ENCODE measurements at places on chromosomes 12 and 14. TPM values are rescaled to one million over a fixed set of nuclear protein-coding genes. Genes with fewer than 3 reads are reported as not detected.

DNA sequence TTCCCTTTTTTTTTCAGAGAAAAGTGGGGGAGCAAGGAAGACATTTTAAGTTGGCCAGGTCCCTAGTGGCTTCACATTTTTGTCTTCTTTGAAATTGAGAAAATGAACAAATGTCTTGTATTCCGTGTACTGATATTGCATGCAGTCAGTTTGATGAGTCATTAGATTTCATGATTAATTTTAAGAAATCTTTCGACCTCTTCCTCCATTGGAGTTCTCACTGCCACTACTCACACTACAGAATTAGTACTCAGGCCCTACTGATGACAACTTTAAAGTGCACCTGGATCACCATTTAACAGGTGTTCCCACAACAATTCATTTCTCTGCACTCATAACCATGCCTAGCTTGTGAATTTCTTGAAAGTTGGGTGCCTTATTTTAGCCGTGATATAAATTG lies 50.5 kb downstream of the SAMD4A start:
- no peaks in the 10 kb centered on the region for H3K36me3 ChIP-seq
- peaks cover 16% of the 10 kb centered on the region for H3K4me1 ChIP-seq

DNA sequence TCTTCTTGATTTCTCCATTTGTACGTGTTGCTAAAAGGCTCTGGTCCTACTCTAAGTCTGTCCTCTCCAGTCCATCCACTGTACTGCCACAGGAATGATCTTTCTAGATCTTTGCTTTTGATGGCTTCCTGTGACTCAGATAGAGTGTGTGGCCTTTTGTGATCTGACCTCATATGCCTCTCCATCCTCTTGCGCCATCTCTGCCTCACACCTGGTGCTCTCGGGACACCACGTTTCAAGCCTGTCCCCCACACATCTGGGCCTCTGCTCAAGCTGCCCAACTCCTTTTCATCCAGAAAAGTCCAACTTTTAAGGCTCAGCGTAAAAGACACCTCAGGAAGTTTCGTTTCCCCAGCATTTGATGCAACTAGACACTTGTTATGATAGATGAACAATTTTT lies 39.0 kb downstream of the DCAF4 start:
- H3K4me1 ChIP-seq, result peaks cover 6% of the 10 kb centered on the region
- peaks cover 27% of the 10 kb centered on the region for H3K36me3 ChIP-seq
- no peaks in the 10 kb centered on the region for H3K27me3 ChIP-seq
- H3K4me3 ChIP-seq, result no peak overlapping the region
- peak overlapping the region; percentile 34 for H3K27ac ChIP-seq

GRCh38 chr12:46451276-46452021 lies 78.9 kb upstream of the SLC38A2 start:
- peak overlapping the region; percentile 12 for H3K27ac ChIP-seq
- H3K36me3 ChIP-seq, result peaks cover 8% of the 10 kb centered on the region
- no peaks in the 10 kb centered on the region for H3K27me3 ChIP-seq
- H3K4me3 ChIP-seq, result no peak overlapping the region
- DNase-seq, result no peak

GRCh38 chr12:77032406-77032805 lies 33.0 kb downstream of the E2F7 start:
- no peaks in the 10 kb centered on the region for H3K27me3 ChIP-seq
- H3K36me3 ChIP-seq, result peaks cover 55% of the 10 kb centered on the region
- H3K4me1 ChIP-seq, result no peaks in the 10 kb centered on the region

- no peak overlapping the region for H3K4me3 ChIP-seq
- H3K27me3 ChIP-seq, result peaks cover 47% of the 10 kb centered on the region
- H3K27ac ChIP-seq, result no peak overlapping the region
Observed at GRCh38 chr12:67697443-67697842, 48.9 kb downstream of the DYRK2 start.

- no peak overlapping the region for H3K4me3 ChIP-seq
- H3K4me1 ChIP-seq, result no peaks in the 10 kb centered on the region
- H3K27ac ChIP-seq, result no peak overlapping the region
- no peaks in the 10 kb centered on the region for H3K36me3 ChIP-seq
Observed at GRCh38 chr12:2023365-2023764, 19.1 kb upstream of the DCP1B start.

DNA sequence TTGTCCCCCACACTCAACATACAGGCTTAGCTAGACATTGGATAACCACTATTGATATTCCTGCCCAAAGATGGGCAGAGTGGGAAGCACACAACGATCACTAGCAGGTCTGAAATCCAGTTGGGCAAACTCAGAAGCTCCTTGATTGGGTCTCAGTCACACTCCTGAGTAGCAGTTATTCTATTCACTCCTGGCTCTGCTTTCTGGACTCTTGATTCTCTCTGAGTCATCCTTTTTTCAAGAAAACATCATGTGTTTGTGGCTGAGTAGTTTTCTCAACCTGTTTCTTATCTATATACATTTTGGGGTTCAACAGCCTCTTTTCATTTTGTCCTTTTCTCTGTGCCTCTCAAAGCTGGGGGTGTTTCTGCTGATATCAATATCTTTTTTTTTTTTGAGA lies 46.0 kb upstream of the MANSC4 start:
- no peak overlapping the region for H3K4me3 ChIP-seq
- H3K4me1 ChIP-seq, result peaks cover 38% of the 10 kb centered on the region
- H3K27me3 ChIP-seq, result peaks cover 25% of the 10 kb centered on the region
- no peak overlapping the region for H3K27ac ChIP-seq

DNA sequence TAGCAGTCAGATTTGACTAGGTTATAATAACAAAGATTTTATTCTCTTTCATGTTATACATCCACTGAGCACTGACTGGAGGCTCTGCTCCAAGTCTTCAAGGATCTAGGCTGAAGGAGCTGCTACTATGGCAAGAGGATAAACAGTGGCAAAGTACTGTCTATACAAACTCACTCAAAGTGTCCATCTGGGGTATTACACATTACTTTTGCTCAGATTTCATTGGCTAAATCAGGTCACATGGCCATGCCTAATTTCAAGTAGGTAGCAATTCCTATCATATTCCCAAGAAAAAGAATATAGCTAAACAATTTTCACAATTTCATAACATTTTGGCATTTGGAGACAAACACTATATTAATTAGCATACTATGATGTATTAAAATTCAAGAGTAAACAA lies 40.9 kb downstream of the CDK17 start:
- no peak overlapping the region for H3K4me3 ChIP-seq
- no peak for DNase-seq
- H3K27me3 ChIP-seq, result no peaks in the 10 kb centered on the region
- H3K36me3 ChIP-seq, result peaks cover 12% of the 10 kb centered on the region
- peaks cover 43% of the 10 kb centered on the region for H3K4me1 ChIP-seq
- no peak overlapping the region for H3K27ac ChIP-seq

GRCh38 chr12:65195387-65196055 lies 26.1 kb downstream of the LEMD3 start:
- H3K27me3 ChIP-seq, result no peaks in the 10 kb centered on the region
- peaks cover 40% of the 10 kb centered on the region for H3K4me1 ChIP-seq
- peaks cover 66% of the 10 kb centered on the region for H3K36me3 ChIP-seq
- no peak overlapping the region for H3K27ac ChIP-seq
- DNase-seq, result no peak
- H3K4me3 ChIP-seq, result no peak overlapping the region

DNA sequence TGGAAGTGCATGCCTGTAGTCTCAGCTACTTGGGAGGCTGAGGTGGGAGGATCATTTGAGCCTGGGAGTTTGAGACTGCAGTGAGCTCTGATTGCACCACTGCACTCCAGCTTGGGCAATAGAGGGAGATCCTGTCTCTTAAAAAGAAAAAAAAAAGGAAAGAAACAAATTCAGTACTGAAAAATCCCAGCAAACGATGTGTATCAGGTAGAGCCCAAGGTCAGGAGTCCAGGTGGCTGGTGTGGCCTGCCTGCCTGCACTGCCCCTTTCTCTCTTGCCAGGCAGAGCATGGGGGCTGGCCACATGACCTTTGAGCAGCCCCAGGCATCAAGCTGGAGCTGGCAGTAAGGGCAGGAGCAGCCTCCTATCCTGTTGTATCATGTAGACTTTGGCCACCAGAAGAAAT lies 31.8 kb downstream of the ELK3 start:
- H3K36me3 ChIP-seq, result peaks cover 66% of the 10 kb centered on the region
- no peak overlapping the region for H3K4me3 ChIP-seq
- no peak overlapping the region for H3K27ac ChIP-seq

DNA sequence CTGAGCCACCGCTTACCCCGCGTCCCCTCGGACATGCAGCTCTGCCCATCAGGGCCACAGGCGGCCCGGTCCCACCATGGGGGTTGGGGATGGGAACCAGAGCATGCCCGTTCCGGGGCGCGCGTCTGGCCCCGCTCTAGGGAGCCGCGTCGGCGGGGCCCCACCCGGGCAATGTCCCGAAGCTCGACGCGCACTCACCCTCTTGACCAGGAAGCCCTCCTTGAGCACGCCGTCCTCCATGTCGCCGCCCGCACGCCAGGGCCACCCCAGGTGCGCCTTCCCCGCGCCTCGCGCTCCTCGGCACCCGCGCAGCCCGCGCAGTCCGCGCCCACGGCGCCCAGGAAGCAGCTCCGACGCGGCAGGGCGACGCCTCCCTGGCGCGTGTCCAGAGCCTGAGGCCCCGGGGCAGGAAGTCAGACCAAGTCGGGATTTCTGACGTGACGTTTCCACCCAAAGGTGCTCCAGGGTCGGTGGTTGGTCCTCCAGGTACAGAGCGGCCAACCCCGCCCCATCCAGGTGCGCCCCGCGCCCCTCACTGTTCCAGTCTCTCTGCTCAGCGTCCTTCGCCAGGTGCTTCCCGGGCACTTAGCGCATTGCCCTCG lies at the start of gene PLEK2:
Gene PLEK2 (minus strand): TSS at position 346 of the 602 bp plus-strand sequence. CDS start 106 bp downstream, at position 240.
- no peak within 1 kb of the TSS for H3K27ac ChIP-seq
- H3K4me1 ChIP-seq, result peaks cover 8% of the 10 kb centered on the region
- H3K4me3 ChIP-seq, result peak within 1 kb of the TSS; percentile 33
- H3K36me3 ChIP-seq, result no peaks in the 10 kb centered on the region

- no peak for DNase-seq
- no peaks in the 10 kb centered on the region for H3K4me1 ChIP-seq
- H3K27me3 ChIP-seq, result peaks cover 3% of the 10 kb centered on the region
- H3K4me3 ChIP-seq, result no peak overlapping the region
Observed at GRCh38 chr14:104856157-104856868, 8.8 kb upstream of the CEP170B start.

GRCh38 chr12:48002414-48002730 lies 1.9 kb downstream of the COL2A1 start:
- H3K4me1 ChIP-seq, result peaks cover 25% of the 10 kb centered on the region
- peaks cover 88% of the 10 kb centered on the region for H3K27me3 ChIP-seq
- H3K36me3 ChIP-seq, result no peaks in the 10 kb centered on the region
- no peak overlapping the region for H3K27ac ChIP-seq
- peak overlapping the region; percentile 49 for H3K4me3 ChIP-seq
- no peak for DNase-seq

DNA sequence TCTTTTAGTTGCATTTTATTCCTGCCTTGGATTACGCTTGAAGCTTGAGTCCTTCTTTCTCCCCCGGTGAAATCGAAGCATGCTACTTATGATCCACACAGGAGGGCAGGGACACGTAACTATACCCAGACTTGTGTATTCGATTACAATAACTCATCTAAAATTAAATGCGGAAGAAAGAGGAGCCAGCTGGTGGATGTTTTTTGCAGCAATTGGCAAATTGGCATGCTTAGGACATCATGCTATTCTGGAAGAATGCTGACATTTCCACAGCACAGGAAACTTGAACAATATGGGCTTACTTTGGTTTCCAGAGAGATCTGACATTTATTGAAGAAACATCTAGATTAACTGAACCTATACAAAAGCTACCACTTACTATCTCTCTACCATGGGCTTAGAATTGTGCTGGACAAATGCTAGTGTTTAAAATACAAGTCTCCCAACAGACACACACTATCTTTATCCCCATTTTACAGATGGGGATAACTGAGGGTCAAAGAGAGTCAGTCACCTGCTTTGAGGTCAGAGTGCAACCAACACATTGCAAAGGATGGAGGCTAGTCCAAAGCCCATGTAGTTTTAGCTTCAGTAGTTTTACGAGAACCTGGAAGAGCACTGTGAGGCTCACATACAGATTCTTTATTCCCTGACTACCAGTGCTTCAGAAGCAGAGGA lies 36.3 kb downstream of the LGMN start:
- H3K27ac ChIP-seq, result no peak overlapping the region
- H3K4me3 ChIP-seq, result no peak overlapping the region
- H3K4me1 ChIP-seq, result no peaks in the 10 kb centered on the region
- H3K27me3 ChIP-seq, result peaks cover 11% of the 10 kb centered on the region

DNA sequence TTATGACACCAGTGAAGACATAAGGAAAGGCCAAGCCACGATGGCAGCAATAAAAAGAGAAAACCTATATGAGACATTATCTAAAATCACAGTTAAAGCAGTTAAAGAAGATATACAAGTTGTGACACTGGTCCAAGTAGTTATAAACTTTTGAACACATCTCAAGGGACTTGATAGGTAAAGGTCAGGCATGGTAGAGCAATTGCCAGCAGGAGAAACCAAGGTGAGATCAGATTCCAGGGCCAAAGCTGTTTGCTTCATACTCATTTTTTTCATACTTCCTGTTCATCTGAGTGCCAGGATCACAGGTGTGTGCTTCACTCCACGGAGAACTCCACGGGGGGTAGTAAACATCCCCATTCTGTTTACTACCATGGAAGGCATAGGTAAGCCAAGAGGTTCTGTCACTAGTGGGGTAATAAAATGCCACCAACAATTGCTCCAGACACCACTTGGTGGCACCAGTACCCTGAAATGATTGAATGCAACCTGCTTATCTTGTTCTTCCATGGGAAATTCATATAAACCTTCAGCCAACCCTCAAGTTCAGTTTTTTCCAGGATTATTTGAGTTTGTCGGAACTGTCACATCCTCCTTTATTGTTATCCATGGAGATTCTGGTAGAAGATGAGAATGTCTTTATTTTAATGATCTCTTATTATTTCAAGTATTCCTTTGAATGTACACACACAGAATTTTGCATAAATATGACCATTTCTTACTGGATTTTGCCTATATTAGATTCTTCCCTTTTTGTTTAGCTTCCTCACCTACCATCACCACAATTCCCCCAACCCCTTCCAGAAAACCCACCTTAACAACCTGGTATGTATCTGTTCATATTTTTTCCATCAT lies 59.2 kb upstream of the TSPAN8 start:
- H3K4me3 ChIP-seq, result no peak overlapping the region
- DNase-seq, result no peak
- no peaks in the 10 kb centered on the region for H3K4me1 ChIP-seq
- no peaks in the 10 kb centered on the region for H3K27me3 ChIP-seq
- H3K27ac ChIP-seq, result no peak overlapping the region
- no peaks in the 10 kb centered on the region for H3K36me3 ChIP-seq

- H3K27ac ChIP-seq, result no peak overlapping the region
- H3K36me3 ChIP-seq, result no peaks in the 10 kb centered on the region
- no peaks in the 10 kb centered on the region for H3K4me1 ChIP-seq
- no peak for DNase-seq
- H3K4me3 ChIP-seq, result no peak overlapping the region
Observed at GRCh38 chr12:40223646-40224045, 1.2 kb upstream of the LRRK2 start.

Gene FAM222A
- 1.4 TPM for total RNA-seq

Gene PTGES3
- total RNA-seq, result 293 TPM

Gene IFNG-AS1
- not detected for total RNA-seq

All from activated T-helper 2 cell treated with anti-CD3 and anti-CD28 coated beads, Interferon-gamma antibody, Interleukin-2, Interleukin-4, amounts not matched to agents 10 μg/mL and 5 μg/mL and 100 μg/mL, durations not matched to agents 14 hours and 24 hours and 36 hours (primary cell).